ENCODE measurements at places on chromosomes 5 and 9.

GRCh38 chr9:6628704-6629103, 16.8 kb downstream of the GLDC start:
- DNase-seq, result no peak

DNA sequence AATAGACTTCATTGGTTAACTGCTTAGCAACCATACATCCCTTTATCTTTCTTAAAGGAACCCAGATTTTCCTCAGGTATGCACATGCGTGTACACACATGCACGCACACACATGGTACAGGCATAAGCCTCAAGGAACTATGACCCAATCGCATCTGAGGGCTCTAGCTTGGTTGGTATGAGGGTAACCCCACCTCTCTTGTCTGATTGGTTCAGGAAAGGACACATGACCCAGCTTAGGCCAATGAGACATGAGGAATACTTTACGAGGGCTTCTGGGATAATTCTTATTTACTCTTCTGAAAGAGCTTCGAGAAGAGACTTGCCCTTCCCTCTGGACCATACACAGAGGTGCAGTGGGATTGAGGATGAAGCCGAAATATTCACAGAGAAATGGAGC, 141.9 kb downstream of the FRMD3 start:
- DNase-seq, result no peak

DNA sequence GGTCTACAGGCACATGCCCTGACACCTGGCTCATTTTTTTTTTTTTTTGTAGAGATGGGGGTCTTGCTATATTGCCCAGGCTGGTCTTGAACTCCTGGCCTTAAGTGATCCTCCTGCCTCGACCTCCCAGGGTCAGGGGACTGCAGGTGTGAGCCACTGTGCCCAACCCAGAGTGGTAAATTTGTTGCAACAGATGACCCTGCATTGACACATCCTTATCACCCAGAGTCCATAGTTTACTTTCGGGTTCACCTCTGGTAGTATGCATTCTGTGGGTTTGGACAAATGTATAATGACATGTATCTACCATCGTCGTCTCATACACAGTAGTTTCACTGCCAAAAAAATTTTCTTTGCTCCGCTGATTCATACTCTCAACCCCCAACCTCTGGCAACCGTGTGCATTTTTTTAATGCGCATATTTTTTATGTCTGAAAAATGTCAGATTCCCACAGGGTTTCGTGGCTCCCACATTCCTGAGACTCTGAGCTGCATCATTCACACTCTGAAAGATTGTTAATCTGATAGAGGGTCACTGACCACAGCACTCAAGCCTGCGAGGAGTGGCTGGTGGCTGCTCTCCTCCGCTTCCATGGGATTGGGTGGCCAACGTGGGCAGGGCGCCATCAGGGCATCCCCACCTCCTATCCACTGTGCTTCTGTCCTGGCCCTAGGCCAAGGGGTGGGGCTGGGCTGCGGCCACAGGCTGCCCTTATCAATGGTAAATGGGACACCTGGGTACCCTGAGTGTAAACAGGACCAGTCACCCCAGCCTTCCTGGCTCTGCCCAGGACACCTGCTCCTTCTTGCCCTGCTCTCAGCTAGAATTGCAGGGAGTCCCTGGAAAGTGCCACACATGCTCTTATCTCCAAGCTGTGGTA, 9.6 kb downstream of the NDST1 start:
- no peak for DNase-seq

DNA sequence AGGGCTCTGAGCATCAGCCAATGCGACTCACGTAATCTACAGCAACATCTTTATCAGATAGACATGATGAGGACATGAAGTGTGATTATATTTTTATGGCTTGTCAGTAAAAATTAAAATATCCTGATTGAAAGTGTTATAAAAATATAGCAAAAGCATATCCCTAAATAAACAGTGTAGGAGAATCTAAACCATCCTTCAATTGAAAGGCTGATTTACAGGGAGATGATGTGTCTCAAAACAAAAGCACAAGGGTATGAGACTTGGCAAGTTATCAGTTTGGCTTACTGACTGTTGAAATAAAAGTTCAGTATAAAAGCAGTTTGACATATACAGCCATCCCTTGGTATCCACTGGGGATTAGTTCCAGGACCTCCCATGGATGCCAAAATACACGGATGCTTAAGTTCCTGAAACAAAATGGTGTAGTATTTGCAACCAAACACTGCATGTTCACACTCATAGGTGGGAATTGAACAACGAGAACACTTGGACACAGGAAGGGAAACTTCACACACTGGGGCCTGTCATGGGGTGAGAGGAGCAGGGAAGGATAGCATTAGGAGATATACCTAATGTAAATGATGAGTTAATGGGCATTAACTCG, 149.9 kb upstream of the MAP1B start:
- no peak for DNase-seq

- no peak for DNase-seq
Observed at GRCh38 chr9:105883847-105884246, 189.5 kb downstream of the TMEM38B start.

- DNase-seq, result no peak
Observed at GRCh38 chr5:6759401-6759800, 46.2 kb downstream of the TENT4A start.

GRCh38 chr5:1910861-1911772, 28.4 kb upstream of the IRX4 start:
- DNase-seq, result no peak

DNA sequence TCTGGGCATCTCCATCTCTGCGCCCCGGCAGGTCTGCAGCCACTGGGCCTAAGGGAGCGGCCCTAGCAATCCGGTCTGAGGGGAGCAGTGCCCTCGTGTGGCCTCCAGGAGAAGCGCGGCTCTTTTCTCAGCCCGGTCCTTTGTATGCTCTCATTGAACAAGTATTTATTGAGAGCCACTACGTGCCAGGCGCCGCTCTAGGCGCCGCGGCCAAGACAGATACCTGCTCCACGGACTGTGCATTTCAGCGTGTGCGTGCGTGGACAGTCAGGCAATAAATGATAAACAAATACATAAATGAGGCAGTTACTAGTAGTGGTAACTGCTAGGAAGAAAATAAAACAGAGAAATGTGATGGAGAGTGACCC, 2.3 kb upstream of the SLC4A9 start:
- peak; percentile 52 for DNase-seq

GRCh38 chr9:137140151-137141012, 1.4 kb downstream of the GRIN1 start:
- DNase-seq, result no peak

- no peak for DNase-seq
Observed at GRCh38 chr9:36623280-36623679, 50.6 kb downstream of the MELK start.

DNA sequence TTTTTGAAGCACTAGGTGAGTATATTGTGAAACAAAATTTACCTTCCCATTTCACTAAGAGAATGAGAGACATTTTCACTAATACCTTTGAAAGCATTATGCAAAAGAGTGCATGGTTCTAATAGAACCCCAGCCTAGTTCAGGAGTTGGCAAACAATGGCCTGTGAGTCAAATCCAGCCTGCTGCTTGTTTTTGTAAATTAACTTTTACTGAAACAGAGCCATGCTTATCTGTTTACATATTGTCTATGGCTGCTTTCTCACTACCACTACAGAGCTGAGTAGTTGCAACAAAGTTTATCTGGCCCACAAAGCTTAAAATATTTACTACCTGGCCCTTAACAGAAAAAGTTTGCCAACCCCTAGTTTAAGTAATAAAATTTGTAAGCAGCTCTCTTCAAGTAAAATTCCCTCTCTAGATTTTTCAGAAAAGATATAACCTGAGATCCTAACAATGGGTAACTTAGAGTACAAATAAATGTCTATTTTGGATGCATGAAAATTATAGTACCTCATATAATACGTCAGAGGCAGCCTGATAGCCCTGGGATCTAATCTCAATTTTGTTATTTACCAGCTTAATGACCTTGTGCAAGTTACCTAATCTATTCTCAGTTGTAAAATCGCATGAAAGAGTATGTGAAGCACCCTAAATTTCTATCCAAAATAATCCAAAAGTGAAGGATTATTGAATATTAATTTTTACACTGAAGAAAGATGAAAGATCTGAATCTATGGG, 50.7 kb upstream of the ARL15 start:
- DNase-seq, result no peak

DNA sequence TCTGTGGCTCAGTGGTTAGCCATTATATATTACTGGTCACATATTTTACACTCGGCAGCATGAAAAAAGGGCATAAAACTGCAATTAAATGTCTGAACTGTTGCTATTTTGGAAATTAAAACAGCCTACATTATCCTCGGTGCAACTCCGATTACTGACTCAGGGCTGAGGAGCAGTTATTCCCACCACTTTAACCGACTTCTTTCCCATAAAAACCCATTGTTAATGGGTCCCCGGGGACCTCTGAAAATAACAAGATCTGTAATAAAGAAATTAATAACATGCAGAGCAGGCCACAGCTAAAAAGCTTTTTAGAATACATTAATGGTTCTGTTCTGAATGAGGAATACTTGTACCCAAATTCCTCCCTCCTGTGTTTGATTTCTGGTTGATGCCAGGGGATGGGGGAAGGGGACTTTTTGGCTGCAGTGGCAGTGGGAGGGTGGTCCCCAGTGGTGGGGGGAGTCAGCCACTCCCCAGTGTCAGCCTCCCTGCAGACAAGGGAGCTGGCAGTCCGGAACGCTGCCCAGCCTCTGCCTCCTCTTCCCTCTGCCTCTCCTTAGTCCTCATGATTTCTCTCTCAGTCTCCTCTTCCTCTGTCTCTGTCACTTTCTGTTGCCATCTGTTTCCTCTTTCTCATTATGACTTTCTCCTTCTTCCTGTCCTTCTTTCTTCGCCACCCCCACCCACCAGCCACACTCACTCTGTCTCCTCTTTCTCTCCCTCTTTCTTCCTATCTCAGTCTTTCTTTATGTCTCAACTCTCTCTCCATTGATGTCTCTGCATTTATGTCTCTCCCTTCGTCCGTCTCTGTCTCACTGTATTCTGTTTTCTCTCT, 59.0 kb upstream of the ZBTB43 start:
- DNase-seq, result no peak

All from activated gamma-delta T cell treated with anti-CD3 and anti-CD28 coated beads, Interleukin-2, amount 50 U/mL, for 16 hours (primary cell).